Adrenal gland (tissue), 19 donors: ENCODE measurements at places on chromosomes 2 and 18. TPM values are rescaled to one million over a fixed set of nuclear protein-coding genes. Genes with fewer than 3 reads are reported as not detected.

HK2 gene
- 2.2 TPM for polyA plus RNA-seq

FOSL2 gene
- 143 TPM for polyA plus RNA-seq

MXD1 gene
- 2.5 TPM for polyA plus RNA-seq

RPRM gene
- polyA plus RNA-seq, result 1.4 TPM

TMEM198 gene
- 7.5 TPM for polyA plus RNA-seq

PRKAG3 gene
- not detected for polyA plus RNA-seq

FAM124B gene
- 0.16 TPM for polyA plus RNA-seq

REEP1 gene
- 1.7 TPM for polyA plus RNA-seq

TOGARAM2 gene
- polyA plus RNA-seq, result 0.16 TPM

CHRNG gene
- polyA plus RNA-seq, result not detected

C2orf78 gene
- polyA plus RNA-seq, result not detected

YIPF4 gene
- 8.4 TPM for polyA plus RNA-seq

SETBP1 gene
- 1.2 TPM for polyA plus RNA-seq

DNA sequence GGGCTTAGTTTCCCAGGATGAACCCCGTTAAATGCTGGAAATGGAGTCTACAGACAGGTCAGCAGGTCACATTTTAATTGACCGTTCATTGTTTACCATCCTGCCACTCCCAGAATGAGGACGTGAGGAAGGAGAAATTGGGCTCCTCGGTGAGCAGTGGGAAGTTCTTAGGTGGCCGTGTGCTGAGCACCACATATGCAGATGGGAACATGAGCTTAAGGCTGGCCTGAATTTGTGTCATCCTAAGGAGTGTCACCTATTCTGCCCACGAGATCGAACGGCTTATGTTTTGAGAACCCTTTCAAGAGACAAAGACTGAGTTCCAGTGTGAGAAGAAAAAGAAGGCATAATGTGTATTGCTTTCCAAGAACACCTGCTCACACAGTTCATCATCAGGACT is 234.4 kb upstream of the PXDN start:
- DNase-seq, result no peak

- DNase-seq, result no peak
These were observed 11.8 kb upstream of the MYL12A start for GRCh38 chr18:3235846-3236245.

DNA sequence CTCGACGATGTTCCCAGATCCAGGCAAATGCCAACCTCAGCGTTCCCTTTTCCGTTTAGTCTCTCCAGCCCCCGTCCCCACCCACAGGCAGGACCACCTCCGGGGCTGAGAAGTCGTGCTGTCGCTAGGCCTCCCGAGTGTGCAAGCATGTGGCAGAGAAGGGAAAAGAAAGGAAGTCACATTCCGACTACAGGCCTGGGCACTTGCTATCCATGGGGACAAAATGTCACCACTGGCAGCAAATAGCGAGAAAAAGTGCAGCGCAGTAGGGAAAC is 420 bp downstream of the PIGN start:
- DNase-seq, result no peak

GRCh38 chr18:56003009-56003719 is 415.2 kb upstream of the TCF4 start:
- DNase-seq, result no peak

DNA sequence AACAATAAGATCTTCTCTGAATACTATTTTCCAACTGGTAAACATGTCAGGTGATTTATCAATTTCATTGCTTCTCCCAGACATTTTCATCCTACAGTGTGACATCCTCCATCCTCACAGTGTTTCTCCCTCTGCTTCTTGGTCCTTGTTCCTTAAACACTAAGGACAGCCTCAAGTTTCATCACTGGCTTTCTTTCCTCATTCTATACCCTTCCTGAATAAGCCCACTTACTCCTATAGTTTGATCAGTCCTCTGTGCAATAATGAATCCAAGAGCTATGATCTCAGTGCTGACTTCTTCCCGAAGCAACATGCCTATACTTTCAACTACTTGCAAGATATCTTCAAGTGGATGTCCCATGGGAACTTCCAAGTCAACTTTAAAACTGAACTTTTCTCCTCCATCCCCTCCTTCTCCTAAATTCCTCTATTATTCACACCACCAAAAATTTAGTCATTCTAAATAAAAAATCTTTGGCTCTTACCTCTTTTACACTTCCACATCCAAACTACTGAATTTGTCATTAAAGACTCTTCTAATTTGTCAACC is 87.6 kb downstream of the FAM228A start:
- DNase-seq, result no peak

DNA sequence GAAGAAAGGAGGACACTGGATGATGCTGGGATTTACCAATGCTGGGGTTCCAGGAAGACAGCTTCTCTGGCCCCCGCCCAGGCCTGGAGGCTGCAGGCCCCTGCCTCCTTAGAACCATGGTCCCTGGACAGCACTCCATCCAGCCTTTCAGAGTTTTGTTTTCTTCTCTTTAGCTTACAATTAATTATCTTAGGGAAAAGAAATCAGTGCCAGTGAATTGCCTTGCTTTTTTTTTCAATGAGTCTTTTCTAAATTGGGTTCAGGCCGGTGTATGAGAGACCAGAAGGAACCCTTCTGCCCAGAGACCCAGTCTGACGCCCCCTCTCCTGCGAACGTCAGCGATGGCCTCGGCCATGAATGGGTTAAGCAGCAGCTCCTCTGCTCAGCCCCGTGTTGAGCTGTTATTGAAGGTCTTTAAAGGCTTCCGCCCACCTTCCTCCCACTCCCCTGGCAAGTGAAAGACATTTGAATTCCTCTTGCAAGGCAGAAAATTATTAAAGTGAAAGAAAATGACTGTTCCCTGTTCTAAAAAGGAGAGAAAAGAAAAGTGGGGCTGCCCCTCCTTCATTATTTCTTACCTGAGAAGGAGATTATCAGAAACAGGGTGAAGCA is 65.7 kb upstream of the CHMP1B start:
- DNase-seq, result no peak

- DNase-seq, result no peak
These were observed 58.8 kb upstream of the SIX2 start for GRCh38 chr2:45067859-45068570.

- no peak for DNase-seq
These were observed 19.3 kb downstream of the GEMIN6 start for GRCh38 chr2:38797250-38797676.

GRCh38 chr18:46622999-46623398 is 34.0 kb downstream of the LOXHD1 start:
- no peak for DNase-seq

- no peak for DNase-seq
These were observed 3.2 kb downstream of the TANK start for GRCh38 chr2:161163440-161163839.

- DNase-seq, result no peak
These were observed 227.8 kb downstream of the ZNF407 start for GRCh38 chr18:74825460-74825859.

DNA sequence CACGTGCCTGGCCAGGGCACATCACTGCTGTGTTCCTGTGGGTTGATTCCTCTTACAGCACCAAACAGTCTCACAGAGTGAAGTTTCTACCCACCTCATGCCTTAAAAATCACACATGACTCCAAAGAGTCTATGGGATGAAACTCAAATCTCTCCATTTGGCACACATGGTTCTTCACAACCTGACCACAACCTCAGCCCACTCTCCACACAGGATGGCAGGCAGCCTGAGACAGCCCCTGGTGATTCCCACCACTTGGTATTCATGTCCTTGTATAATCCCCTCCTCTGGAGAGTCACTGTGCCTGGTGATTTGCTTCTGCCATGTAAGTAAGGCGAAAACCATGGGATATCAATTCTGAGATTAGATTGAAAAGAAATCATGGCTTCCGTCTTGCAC is 46.2 kb downstream of the LBH start:
- no peak for DNase-seq

GRCh38 chr2:177902395-177903163 is 170.0 kb downstream of the PDE11A start:
- DNase-seq, result no peak

DNA sequence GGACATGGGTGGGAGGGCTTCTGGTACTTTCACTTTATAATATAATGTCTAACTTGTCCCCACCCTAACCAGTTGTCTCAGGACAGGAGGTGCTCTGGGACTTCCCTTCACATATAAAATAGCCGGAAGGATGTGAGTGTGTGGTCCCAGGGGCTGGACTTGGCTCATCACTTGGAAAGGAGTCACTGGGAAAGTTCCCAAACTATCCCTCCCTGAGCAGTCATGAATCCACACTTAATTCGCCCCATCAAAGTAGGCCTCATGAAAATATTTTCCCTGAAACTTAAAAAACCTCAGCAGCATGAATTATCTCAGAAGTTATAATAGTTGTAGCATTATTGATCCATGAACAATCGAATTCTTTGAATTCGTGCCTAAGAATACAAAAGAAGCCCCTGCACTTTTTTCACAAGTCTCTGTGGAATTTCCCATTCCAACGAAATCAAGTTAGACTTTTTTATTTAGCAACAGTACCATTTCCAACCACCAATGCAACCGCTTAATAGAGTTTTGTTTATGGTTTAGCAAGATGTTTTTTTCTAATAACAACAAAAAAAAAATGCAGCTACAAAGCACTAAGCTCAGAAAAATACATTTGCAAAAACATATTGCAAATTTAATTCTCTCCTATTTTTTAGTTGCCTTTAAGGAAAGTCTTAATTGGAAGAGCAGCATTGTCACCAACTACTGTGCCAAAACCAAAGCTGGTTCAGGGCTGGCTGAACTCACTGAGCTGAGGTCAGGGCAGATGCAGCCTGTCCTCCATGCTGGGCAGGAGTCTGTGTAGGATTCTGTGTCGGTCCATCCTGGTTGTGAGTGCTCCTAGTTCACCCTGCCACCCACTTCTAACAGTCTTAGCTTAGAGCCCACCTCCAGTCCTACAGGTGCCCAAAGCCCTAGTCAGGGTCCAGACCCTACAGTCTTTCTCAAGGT is 68.8 kb upstream of the SPTBN1 start:
- DNase-seq, result no peak

DNA sequence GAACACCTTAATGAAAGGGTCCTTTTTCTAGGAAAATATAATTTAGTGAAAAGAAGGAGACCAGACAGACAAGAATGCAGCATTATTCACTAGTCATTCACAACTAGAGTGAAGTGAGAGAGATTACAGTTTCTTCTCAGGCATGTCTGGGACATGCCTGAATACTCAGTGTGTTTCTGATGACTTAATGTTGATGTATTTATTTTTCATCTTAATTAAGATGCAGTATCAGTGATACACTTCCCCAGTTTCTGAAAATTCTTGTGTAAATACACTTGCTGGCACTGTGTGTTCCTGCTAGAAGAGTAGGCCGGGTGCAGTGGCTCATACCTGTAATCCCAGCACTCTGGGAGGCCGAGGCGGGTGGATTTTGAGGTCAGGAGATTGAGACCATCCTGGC is 143.6 kb downstream of the MYO3B start:
- no peak for DNase-seq

- no peak for DNase-seq
These were observed 9.3 kb downstream of the WNT10A start for GRCh38 chr2:218889937-218890336.

DNA sequence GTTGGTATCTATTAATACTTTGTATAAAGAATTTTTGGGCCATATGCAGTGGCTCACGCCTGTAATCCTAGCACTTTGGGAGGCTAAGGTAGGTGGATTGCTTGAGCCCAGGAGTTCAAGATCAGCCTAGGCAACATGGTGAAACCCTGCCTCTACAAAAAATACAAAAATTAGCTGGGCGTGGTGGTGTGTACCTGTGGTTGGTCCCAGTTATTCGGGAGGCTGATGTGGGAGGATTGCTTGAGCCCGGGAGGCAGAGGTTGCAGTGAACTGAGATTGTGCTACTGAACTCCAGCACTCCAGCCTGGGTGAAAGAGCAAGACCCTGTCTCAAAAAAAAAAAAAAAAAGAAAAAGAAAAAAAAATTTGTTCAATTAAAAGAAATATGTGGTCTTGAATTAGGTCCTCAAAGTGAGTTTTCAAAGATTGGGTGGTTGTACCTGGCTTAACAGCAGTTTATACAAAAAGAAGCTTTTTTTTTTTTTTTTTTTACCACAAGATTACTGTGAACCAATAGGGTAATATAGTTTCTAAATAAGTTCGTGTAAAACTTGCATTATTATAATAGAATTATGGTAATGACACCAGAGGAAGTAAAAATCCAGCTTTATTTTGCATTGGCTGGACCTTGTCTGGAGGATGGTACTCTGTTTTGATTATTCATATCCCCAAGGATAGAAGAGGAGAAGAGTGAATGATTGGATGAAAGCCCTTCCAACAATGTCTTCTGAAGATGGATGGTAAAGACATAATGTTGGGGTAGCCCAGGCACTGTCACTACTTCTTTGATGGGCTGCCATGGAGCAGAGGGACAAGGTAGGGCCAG is 210.3 kb downstream of the MYCN start:
- no peak for DNase-seq

DNA sequence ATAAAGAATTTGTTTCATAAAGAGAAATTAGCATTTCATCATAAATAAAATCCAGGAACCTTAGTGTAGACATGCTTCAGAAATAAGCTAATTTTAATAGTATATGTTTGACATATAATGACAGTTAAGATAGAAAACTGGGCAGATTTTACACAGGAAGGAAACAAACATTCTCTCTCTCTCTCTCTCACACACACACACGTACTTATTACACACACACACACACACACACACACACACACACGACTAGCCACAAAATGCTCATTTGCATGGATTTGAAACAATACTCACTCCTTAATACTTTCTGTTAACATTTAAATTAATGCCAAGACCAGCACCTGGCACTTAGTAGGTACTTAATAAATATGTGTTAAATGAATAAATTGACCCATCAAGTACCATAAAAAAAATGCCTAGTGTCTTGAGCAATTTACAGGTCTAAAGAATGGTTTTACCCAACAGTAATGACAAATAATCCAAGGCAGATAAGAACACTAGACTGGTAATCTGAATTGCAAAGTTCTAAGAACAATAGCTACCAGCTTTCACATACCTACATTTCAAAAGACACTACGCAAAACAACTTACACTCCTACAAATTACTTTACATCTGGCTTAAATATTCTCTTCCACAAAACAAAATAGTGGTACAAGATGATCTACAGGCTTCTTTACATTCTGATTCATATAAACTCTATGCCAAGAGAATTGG is 2.9 kb upstream of the GALNT3 start:
- DNase-seq, result no peak

GRCh38 chr2:32832821-32833220 is 113.9 kb upstream of the LTBP1 start:
- no peak for DNase-seq

DNA sequence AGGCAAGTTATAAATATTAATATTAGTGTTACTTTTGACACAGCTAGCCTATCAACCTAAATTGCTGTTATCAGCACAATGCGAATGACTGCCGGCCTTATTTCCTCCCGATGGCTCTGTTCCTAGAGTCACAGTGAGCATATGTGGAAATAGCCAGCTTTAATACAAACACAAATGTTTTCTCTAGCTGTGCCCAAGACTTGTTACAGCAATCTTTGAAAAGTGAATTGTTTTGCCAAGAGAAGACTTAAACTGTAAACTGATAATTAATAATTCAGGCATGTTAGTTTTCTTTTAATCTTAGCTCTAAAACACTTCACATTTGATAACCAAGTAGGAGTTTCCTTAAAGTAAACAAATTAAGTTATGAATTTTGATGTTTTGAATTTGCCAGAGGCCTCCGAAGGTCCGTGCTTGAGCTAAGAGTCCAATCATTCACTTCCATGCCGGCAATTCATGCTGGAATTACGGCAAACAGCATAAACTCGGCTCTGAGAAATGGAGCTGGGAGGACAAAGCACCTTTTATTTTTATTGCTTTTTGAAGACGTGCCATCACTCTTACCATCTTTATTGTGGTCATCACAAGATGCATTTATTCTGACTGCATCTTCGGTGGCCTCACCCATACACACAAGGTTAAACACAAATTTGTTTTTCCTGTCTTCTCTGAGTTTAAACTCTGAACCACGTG is 184.5 kb upstream of the CWC22 start:
- no peak for DNase-seq

- DNase-seq, result no peak
These were observed 12.3 kb upstream of the ODC1 start for GRCh38 chr2:10460366-10460796.
